ENCODE measurements at places on chromosomes 6 and 20.
A peak's percentile ranks its signal among the peaks of the same experiment; 100 is the strongest.

- no peak for DNase-seq
These were observed 15.6 kb upstream of the MAS1 start for GRCh38 chr6:159875194-159875593.

- DNase-seq: no peak
These were observed 375.1 kb downstream of the PHF3 start for GRCh38 chr6:64010666-64011065.

DNA sequence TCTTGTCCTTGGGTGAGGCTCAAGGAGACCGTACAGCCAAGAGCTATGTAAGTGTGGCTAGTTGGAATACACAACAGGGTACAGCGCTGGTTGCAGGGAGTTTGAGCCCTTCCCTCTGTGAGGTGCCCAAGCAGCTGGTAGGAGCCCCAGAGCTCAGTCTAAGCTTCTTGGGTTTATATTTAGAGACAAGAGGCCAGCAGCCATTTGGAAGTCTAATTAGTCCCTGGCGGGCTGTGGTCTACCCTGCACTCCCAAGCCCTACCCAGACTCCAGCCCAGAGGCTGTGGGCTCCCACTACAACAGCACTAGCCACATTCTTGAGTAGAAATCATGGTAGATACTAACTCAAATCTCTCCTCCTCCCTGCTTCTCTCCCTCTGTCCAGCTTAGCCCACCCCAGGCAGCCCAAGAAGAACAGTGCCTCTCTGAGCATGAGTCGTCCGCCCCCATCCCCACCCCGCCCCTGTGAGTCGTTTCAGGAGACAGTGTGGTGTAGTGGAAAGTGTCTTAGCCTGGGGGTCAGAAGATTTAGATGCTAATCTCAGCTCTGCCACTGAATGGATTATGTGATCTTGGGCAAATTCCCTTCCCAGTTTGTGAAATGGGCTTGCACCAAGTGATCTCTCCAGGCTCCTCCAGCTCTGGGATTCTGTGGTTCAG is 37.8 kb downstream of the EIF2S2 start:
- peak; percentile 54 for DNase-seq

GRCh38 chr6:75424618-75425548 is 68.7 kb downstream of the FILIP1 start:
- peak; percentile 49 for DNase-seq

- no peak for DNase-seq
These were observed 17.3 kb downstream of the NAA20 start for GRCh38 chr20:20034486-20034885.

Measured in HT1080 (cell line).